ENCODE measurements at places on chromosomes 13 and 19.

- DNase-seq, result no peak
Measured at GRCh38 chr19:52535771-52536447, 8.4 kb downstream of the ZNF808 start.

GRCh38 chr19:38842439-38843174, 7.2 kb downstream of the HNRNPL start:
- DNase-seq, result no peak

DNA sequence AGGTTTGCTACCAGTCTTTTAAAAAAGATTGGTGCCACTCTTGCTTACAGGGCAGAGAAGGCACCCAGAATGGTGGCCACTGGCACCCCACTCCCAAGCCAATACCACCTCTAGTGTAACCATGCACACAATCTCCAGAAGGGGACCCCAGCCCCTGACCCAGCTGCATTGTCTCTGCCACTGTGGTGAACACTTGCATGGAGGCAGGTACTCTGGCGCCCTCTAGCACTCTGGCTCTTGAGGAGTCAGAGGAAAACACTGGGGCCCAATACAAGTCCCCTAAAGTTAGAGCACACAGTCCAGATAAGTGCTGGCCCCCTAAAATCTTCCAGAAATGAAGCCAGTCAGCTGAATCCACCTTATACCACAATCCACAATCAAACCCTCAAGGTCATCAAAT, 6.0 kb downstream of the ERVV-1 start:
- DNase-seq, result no peak

GRCh38 chr19:57830071-57830602, at the start of gene ZNF587B:
Gene ZNF587B, plus strand, starts transcription at chr19:57830299. Its CDS starts 230 bp downstream, at chr19:57830529.
- no peak for DNase-seq

- DNase-seq, result no peak
Measured at GRCh38 chr13:93646245-93646644, 419.6 kb downstream of the GPC6 start.

DNA sequence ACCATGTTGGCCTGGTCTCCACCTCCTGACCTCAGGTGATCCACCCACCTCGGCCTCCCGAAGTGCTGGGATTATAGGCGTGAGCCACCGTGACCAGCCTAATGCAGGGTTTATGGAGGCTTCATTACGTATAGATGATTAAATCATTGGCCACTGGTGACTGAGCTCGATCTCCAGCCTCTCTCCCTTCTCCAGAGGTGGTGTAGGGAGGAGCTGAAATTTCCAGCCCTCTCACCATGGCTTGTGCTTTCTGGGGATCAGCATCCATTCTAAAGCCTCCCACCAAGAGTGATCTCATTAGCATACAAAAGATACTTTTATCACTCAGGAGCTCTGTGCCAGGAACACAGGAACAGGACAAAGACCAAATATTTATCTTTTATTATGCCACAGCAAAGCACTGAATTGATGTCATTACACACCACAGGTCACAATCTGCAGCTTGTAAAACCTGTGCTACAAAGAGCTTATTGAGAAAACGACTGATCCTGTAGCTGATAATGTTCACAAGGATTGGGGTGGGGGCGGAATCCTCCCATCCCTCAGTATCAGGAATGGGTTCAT, 32.4 kb downstream of the RHPN2 start:
- no peak for DNase-seq

DNA sequence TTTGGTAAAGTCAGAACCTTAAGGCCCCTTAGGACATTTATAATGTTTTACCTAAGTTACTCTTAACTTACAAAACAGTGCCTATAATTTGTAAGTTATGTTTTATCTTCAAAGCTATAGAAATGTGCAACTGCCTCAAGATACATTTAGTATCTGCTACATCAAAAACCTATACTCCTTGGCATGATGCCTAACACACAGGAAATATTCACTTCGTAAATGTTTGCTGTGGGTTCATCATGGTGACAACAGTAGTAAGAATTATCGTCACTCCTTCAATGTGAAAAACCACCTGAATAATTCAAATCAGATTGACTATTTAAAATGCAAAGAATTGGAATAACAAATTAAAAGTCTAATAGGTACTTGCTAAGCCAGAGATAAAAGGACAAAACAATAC, 184.1 kb downstream of the DIAPH3 start:
- DNase-seq, result no peak

DNA sequence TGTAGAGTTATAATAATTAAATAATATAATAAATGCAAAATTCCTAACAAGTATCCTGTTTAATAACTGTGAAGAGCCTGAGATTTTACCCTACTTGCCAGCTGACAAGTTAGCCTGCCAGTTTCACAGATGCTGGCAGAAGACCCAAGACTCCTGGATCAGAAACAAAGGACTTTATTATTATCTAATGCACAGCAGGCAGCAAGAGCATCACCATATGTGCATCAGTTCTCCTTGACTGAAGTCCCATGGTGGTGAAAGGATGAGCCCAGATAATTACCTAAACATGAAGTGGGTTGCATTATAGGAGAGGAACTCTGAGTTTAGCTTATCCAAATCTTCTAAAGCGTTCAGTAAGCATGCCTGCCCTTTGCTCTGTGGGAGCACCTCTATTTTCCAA, 39.1 kb upstream of the MTIF3 start:
- no peak for DNase-seq

DNA sequence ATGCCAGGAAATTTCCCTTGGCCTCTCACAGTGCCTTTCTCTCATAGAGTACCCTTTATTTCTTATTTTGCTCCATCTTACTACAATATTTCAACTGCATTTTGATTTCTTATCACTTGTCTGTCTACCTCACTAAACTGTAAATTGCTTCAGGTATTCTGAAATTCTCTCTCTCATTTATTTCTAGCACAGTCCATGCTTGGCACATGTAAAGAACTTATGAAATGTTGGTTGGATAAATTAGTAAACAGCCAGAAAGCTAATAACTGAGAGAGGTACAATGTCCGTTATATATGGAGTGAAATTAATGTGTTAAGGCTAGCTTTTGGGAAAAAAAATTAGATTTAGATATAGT, 138.3 kb upstream of the RFC3 start:
- no peak for DNase-seq

- peak; percentile 66 for DNase-seq
Measured at GRCh38 chr19:16285769-16286498, 38.7 kb upstream of the KLF2 start.
